ENCODE measurements at places on chromosomes 7 and 10.

GRCh38 chr10:29646238-29646902, 11.6 kb upstream of the SVIL start:
- DNase-seq: peak; percentile 13

- no peak for DNase-seq
These were observed 9.0 kb downstream of the ADCK2 start for GRCh38 chr7:140681766-140682165.

GRCh38 chr10:1151076-1152033, 95.2 kb downstream of the WDR37 start:
- no peak for DNase-seq

DNA sequence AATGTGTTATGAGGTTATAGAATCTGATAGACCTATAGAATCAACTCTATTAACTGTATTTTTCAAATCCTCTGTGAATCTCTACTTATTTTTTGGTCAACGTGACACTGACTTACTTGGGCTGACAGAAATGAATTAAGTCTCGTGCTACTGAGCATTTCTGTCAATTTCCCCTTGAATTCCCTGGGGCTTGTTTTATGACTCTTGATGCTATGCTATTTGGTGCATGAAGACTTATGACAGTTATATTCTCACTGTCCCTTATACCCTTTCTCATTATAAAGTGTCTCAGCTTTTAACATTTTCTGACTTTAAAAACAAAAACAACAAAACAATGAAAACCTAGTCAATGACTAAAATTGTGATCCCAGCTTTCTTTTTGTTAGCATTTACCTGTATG, 68.5 kb upstream of the OPALIN start:
- no peak for DNase-seq

DNA sequence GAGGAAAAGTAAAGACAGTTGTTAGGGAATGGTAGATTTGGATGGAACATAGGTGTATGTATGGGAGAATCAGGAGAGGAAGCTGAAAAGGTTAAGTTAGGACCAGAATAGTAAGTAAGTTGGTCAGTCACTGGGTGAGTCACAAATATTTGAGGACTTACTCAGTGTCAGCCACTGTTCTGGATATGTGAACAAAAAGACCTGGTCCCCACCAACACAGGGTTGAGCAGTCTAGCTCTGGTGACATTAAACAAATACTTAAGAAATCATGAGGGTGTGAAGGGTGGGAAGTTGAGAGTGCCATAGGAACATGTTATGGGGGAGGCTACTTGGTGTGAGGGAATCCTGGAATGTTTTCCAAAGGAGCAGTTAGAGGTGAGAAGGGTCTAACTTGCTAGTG, 246.9 kb downstream of the PTEN start:
- peak; percentile 18 for DNase-seq

DNA sequence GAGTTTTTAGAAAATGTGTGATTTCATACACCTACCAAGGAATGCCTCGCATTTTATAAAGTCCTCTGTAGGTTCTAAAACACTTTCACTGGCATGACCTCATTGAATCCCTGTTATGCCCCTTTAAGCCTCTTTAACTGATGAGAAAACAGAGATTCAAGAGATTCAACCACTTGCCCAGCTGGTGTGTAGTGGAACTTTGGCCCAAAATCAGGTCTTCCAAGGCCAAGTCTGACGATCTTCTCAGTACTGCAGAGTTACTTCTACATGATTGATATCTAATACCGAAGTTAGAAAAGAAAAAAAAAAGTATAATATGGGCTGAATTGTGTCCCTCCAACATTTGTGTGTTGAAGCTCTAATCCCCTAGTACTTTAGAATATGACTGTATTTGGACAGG, 202.0 kb downstream of the WDR11 start:
- no peak for DNase-seq

GRCh38 chr7:28754027-28754426, 204.1 kb downstream of the TRIL start:
- DNase-seq: no peak

DNA sequence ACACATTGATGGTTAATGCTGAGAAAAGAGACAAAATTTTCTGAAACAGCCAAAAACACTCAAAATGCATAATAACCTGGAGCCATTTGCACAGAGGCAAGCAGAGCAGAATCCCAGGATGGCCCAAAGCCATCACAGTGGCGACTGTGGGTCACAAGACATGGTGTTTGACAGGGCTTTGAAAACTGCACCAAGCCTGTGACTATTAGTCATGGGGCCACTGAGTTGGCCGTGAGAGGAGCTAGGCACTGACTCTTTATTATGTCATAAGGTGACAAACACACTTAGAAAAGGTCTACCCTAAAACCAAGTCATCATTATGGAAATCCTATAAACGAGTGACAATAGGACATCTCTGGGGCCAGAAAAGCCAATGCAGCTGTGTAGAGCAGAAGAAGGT, 23.9 kb downstream of the DRGX start:
- peak; percentile 62 for DNase-seq

DNA sequence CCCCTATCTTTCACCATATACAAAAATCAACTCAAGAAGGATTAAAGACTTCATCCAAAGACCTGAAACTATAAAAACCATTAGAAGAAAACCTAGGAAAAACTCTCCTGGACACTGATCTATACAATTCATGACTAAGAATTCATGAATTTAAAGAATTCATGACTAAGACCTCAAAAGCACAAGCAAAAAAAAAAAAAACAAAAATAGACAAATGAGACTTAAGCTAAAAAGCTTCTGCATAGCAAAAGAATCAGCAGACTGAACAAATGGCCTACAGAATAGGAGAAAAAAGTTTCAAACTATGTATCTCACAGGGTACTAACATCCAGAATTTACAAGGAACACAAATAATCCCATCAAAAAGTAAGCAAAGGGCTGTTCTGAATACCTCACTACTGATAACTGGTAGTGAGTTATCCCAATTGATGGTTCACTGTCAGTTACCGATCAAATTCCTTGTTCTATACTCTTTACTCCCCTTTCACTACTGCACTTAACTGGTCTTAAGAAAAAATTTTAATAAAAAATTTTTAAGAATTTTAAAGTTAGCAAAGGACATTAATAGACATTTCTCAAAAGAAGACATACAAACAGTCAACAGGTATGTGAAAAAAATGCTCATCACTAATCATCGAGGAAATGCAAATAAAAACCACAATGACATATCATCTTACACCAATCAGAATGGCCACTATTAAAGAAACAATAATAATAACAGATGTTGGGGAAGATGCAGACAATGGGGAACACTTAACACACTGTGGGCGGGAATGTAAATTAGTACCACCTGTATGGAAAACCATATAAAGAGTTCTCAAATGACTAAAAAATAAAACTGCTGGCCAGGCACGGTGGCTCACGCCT, 33.2 kb downstream of the KMT2C start:
- no peak for DNase-seq

DNA sequence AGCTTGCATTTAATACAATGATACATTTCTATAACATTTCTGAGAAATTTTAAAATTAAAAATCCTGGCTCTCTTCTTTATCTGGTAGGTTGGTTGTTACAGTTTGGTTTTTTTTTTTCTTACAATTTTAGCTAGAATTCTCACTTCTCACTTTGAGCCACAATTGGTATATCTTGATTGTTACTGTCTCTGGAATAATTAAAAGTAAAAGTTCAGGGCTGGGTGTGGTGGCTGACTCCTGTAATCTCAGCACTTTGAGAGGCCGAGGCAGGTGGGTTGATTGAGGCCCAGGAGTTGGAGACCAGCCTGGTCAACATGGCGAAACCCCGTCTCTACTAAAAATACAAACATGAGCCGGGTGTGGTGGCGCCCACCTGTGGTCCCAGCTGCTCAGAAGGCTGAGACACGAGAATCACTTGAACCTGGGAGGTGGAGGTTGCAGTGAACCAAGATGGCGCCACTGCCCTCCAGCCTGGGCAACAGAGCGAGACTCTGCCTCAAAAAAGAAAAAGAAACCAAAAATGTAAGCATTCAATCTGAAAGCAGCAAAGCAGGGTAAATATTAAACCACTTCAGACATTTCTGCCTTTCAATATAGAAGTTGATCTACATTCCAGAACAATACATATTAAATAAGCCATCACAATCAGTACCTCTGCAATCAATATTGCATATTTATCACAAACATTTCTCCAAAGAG, 88.6 kb upstream of the PFKP start:
- DNase-seq: no peak

DNA sequence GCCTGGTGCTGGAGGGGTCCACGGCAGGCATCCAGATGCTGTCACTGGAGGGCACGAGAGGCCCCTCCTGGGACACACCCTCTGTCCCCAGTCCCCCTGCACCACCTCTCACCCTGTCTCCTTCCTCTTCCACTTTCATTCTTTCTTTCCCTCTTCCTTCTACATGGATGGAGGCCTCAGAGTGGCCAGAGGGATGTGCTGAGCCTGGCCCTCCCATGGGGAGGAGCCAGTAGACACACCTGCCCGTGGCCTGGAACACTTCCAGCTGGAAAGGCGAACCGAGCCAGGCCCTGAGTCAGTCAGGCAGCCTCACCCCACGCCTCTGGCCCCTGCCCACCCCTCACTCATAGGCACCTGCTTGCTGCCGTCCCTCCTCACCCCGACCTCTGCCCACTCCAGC, 55.9 kb upstream of the MXI1 start:
- no peak for DNase-seq

- DNase-seq: no peak
These were observed 1.4 kb downstream of the CHST3 start for GRCh38 chr10:71965623-71966022.

- DNase-seq: no peak
These were observed 2.6 kb upstream of the ZNF503 start for GRCh38 chr10:75403939-75404814.

DNA sequence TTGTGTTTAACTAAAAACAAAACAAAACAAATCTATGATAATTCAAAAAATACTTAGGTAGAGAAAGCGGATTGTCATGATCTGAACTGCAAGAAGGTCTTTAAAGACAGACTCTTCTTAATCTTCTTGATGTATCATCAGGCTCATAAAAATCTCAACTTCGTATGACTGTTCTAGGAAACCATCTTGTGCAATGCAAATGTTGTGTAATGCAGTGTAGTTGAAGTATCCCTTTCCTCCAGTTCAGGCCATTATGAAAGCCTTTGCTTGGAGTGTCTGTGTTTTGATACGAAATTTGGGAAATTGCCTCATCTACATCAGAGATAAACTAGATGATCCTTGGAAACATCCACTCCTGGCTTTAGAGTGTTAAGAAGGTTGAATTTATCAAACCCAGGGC, 30.9 kb downstream of the CDK1 start:
- DNase-seq: peak; percentile 84

DNA sequence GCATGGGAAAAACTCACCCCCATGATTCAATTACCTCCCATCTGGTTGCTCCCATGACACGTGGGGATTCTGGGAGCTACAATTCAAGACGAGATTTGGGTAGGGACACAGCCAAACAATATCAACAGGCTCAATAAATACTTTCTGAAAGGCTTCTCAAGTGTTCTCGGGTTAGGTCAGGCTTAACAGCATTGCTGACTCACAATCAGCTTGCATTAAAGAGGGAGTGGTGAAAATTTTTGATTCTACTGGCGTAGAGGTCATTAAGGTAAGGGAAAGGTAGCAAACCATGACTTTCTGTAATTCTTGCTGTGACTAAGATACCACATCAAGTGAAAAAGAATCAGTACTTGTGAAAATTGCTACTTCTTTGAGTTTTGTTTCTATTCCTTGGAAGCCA, 126.4 kb downstream of the JCAD start:
- DNase-seq: no peak

GRCh38 chr10:46264336-46264735, 22.5 kb upstream of the ANTXRL start:
- no peak for DNase-seq

DNA sequence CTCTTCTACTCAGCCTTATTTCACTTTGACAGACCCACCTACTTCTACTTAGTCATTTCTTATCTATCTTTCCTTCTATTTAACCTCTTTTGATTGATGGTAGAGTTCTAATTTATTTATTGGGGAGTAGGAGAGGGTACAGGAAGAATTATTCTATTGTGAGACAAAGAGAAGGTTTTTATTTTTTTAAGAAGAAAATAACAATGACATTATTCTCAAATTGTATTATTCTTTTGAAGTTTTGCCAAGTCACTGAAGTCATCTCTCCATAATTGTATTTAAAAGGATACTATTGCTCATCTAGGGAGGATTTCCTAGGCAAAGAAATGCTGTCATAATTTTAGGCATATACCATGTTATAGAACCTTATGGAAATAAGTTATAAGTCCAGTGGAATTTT, 52.7 kb downstream of the ITGB8 start:
- DNase-seq: no peak

GRCh38 chr7:20141666-20142065, 75.5 kb downstream of the MACC1 start:
- DNase-seq: no peak

DNA sequence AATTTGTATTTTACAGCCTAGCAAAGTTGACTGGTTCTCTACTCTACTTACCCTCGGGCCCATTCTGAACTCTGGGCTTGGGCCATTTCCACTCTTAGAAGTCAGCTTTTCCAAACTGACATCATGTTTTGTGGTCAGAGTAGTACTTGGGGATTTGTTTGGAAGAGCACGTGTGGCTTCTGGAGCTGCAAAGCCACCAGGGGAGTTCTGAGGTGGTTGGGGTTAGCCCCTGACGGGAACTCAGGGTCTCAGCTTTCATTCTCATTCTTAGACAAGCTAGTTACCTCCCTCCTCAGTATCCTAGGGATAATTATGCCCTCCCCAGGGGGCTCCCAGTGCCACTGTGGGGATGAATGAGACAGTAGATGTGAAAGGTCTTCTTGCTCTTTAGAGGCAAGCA, 647.7 kb upstream of the GALNT17 start:
- no peak for DNase-seq

DNA sequence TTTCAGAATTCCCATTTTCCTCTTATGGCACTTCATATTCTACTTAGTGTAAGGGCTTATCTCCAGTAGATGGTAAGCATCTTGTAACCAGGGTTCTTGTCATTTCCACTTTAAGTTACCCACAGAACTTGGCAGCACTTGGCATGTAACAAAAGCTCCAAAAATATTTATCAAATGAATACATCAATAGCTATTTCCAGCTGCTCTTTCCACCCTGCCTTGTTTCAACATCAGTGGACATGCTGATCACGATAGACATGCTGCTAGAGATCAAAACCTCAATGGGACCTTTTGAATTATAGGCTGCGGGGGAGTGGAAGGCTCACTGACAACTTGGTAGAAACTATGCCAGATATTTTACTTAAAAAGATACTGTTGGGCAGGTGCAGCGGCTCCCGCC, 32.9 kb downstream of the HOXA1 start:
- no peak for DNase-seq

- DNase-seq: peak; percentile 30
These were observed 165.6 kb upstream of the KMT2E start for GRCh38 chr7:104848138-104848990.

GRCh38 chr10:73900064-73900463, 10.9 kb upstream of the PLAU start:
- peak; percentile 46 for DNase-seq

- peak; percentile 34 for DNase-seq
These were observed 81.3 kb downstream of the VWDE start for GRCh38 chr7:12322284-12322902.
